ENCODE measurements at places on chromosomes 5 and 9. TPM values are rescaled to one million over a fixed set of nuclear protein-coding genes. Genes with fewer than 3 reads are reported as not detected.

LIFR gene
- 72.3 TPM for polyA plus RNA-seq

PCDHA9 gene
- 0.06 TPM for polyA plus RNA-seq

MUSK gene
- polyA plus RNA-seq, result 0.05 TPM

MAMDC2 gene
- 8.0 TPM for polyA plus RNA-seq

CXCL14 gene
- 18.0 TPM for polyA plus RNA-seq
